T47D (cell line): ENCODE measurements at places on chromosomes 11 and 22.

DNA sequence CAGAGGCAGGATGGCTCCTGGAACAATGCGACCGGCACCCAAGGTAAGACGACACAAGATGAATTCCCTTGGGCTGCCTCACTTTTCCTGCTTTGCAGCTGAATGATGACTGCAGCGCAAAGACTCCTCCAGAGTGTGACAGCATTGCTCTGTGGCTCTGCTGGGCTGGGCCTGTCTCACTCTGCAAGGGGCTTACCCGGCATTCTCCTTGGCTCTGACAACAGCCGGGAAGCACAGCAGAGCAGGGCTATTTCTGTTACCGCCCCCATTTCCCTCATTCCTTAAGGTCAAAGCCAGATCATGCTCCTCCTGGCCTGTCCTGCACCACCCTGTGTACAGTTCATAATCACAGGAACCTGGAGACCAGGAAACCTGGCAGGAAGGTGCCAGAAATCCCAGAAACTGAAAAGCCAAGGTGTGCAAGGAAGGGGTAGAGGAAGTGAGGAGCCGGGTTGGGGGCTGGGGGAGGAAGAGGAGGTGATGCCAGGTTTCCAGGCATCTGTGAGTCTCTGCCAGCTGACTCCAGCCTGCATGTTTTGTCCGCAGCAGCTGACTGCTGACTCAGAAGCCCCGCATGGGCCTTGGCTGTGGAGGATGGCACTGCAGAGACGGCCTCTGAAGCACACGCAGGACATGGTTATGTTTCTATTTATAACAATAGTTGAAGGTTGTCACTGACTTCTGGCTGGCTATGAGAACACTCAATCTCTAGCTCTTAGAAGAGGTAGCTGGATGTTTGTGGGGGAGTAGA lies 113.6 kb downstream of the MICAL3 start:
- DNase-seq, result peak; percentile 61

DNA sequence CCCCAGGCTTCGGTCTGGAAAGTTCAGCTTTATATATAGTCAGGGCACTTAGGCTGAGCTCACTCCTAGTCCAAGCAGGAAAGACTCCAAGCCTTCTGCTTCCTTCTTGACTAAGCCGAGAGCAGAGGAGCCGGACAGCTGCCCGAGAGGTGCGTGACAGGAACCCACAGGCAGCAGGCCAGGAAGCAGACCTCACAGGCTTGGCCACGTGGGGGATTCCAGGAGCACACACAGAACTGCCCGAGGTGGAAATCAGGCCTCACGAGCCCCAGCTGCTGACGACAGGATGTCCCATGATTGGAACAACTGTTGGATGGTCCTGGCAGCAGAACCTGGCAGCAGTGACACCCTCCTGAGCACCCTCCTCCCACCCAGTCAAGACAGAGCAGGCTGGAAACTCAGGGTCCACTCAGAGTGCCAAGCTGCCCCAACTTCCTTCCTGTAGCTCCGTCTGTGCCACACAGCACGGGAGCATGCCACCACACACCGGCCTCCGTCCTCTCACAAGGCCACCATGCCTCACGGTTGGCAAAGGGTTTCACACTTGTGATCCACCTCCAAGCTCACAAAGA lies 5.4 kb downstream of the PLA2G6 start:
- no peak for DNase-seq

DNA sequence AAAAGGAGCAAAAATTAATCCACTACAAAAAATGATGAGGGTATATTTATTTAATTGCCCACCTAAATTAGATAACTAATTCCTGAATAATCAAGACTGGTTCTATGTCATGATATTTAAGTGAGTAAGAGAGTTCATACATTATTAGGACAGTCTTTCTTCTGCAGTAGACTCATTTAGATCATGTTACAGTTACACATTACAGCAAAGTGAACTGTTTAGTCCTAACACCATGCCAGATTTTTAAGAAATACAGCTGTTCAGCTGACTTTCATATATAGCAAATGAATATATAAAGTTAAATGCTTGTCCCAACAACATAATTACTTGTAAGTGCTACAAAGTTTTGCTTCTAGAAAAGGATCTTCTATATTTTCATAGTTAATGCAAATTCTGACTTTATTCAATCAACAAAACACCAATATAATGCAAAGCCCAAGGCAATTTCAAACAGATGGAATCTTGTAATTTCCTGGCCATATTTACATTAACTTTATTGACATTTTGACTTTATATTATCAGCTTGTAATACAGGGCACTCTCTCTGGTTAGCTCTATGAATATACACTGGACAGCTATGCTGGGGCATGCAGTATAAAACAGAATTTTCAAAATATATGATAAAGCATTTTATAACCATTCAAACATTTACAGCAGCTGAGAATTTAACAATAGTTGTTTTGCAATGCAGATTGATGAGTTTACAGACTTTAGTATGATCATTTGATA lies 45.7 kb upstream of the TP53AIP1 start:
- DNase-seq, result no peak

DNA sequence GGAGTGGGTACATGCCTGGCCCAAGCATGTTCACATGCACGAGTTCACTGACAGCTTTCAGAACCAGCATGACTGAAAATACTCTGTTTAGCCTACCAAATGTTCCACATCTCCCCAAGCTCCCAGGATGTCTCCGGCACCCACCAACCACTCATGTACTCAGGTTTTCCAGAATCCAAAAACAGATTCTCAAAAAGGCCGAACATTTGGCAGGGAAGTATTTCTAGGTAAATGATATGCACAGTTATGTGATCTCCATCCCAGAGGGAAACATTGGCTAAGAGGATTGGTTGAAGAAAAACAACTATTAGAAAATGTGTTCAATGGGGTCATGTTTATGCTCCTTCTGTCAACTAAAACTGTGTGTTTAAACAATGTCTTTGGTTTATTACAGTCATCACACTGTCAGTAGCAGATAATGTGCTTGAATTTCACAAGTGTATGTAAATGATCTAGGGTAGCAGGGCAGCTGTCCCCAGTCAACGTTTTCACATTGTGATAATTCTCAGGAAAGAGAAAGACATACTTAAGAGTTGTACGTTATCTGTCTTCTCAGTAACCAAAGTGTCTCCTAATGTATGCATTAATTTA lies 52.3 kb downstream of the BARX2 start:
- no peak for DNase-seq
